Motor neuron (in vitro differentiated cells): ENCODE measurements at places on chromosomes 13 and 19.

- ATAC-seq: no peak
Observed at GRCh38 chr13:51827254-51827653, 17.7 kb downstream of the TMEM272 start.

DNA sequence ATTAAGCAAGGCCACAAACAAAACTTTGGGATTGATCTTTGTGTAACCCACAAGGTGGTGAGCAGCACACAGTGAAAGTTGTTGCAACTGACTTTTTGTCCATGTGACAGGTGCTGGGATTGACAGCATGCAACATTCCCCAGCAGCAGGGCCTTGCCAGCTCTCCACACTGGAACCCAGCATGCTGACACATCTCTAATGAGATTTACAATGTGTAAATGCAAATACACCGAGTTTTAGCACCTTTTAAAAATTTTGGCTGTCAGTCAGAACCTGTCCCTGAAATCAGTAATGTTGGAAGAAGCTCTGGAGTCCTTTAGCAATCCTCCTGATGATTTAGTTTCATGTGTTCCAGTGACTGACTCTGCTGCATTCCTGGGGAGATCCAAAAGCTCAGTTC is 16.5 kb upstream of the PCDH8 start:
- no peak for ATAC-seq

- ATAC-seq: no peak
Observed at GRCh38 chr13:27922883-27923612, 3.2 kb downstream of the PDX1 start.

DNA sequence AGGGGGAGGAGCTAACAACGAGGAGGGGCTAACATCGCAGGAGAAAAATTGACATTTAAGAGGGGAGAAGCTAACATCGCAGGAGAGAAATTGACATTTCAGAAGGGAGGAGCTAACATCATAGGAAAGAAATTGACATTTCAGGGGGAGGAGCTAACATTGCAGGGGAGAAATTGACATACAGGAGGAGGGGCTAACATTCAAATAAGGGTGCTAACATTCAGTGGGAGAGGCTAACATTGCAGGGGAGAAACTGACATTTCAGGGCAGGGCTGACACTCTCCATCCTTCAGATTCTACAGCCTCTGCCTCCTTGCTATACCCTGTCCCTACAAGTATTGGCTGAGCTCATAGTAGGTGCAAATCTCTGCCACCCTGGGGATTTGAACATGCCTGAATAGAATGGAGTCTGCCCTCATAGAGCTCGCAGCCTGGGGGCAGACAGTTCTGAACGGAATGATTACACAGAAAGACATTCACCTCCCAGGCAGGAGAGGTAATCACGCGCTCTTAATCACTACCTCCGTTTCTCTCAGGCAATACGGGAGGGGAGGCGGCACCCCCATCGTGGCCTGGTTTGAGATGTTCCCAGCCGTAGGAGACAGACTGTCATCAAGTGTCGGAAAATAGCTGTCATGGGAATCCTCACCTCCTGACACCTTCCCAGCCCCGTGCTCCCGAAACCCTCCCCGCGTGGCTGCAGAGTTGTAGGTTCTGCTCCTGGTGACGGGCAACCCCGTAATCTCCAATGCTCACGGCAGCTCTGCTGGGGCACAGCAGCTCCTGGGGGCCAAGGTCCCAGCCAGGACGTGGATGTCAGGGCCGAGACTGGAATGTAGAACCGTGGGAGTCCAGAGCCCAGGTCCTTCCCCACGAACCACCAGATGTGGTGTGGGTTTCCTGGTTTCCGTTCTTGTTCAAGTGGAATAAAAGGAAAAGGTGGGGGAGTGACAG is 9.5 kb downstream of the GPR32 start:
- ATAC-seq: peak; percentile 16

DNA sequence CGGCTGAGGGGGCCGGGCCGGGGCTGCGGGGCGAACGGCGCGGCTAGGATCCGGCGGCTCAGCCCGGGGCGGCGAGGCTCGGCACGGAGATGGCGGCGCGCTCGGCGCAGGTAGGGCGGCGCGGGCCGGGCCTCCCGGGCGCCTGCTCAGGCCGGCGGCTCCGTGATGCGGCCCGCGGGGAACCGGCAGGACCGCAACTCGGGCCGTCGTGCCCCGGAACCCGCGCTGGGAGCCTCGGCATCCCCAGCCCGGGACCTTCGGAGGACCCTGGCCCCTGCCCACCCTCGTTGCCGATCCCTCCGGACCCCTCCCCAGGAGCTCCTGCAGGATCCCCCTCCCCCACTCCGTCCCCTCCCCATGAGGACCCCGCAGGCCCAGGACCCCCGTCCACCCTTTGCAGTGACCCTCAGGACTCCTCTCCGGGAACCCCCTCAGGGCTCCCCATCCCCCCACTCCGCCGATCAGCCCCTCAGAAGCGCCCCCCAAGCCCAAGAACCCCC is 304 bp downstream of the EVI5L start:
- no peak for ATAC-seq

DNA sequence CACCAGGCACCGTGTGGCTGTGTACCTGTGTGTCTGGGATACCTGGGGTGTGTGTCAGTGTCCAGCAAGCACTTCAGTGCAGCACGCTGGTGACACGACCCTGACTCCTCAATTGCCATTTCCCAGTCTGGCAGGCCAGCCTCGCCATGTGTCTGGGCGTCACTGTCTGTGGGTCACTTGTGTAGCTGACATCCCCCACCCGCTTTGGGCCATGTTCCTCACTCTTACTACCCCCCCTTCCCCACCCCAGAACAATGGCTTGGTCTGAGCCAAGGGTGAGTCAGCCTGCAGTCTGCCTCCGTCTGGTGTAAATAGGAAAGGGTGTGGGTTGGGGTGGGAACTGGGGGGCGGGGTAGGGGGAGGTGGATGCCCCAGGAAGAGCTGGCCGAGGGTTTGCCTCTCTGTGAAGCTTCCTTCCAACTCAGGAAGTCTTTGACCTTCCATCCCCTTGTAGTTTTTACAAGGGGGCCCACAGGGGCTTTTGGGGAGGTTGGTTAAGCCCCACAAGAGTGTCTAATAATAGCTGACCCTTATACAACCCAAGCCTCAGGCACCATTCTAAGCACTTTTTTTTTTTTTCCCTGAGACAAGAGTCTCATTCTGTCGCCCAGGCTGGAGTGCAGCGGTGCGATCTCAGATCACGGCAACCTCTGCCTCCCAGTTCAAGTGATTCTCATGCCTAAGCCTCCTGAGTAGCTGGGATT is 17.6 kb downstream of the NOVA2 start:
- ATAC-seq: no peak

DNA sequence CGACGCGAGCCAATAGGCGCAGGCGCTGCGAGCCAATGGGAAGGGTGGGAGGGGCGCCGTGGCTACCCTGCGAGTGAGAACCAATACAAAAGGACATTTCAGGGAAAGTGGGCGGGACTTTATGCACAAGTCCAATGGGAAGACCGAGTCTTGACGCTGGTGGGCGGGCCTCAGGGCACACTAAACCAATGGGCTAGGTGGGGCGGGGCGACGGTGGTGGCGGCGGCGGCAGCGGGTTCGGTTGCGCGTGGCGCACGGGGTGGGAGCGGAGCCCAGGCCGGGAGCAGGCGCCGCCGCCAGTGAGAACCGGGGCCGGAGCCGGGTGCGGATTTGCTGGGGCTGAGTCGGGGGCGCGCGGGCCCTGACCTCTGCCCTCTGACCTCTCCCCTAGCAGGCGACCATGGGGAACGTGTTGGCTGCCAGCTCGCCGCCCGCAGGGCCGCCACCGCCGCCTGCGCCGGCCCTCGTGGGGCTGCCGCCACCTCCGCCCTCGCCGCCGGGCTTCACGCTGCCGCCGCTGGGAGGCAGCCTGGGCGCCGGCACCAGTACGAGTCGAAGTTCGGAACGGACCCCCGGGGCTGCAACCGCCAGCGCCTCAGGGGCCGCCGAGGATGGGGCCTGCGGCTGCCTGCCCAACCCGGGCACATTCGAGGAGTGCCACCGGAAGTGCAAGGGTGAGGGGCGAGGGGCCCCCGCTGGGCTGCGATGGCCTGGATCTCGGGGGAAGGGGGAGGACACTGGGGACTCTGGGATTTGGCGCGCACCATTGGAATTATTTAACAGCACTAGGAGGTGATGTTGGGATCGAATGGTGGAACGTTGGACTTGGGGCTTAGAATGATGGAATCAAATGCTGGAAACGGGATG is at the start of gene TOMM40:
TSS of gene TOMM40 (plus strand) at position 239 of the 867 bp plus-strand sequence. CDS start at position 401, 162 bp downstream.
- ATAC-seq: no peak

- ATAC-seq: no peak
Observed at GRCh38 chr19:54455786-54456422, 6.9 kb downstream of the LENG8 start.

- ATAC-seq: no peak
Observed at GRCh38 chr13:46799139-46799538, 2.2 kb upstream of the ESD start.

DNA sequence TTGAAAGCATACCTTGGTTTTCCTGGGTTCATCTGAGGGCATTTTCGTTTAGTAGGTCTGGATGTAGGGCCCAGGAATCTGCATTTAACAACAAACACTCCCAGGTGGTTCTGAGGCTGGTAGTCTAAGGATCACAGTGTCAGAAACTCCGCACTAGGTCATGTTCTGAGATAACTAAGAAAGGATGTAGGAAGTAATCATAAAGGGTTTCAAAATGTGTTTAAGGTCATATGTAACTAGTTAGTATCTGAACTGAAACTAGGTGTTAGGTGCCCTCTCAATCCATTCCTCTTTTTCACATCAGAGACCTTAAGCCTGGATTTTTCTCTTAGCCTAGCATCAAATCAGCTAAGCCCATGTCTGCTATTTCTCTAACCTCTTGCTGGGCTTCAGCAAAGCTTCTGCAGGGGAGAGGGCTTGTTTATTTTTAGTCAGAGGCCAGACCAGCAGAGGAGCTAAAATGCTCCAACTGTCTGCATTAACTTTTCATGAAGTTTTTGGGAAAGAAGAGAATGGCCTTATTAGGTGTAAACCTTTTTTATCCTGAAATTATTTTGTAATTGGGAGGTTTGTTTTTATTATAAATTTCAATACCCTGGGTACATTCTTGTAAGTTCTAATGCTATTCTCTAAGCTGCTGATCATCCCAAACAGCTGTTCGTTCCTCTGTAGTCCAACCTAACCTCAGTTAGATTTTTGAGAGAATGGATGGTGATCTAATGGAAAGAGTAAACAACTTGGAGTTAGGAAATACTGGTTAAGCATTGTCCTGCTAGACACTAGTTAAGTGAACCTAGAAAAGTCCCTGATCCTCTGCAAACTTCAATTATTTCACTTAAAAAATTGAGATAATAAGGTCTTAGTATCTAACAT is 262.8 kb upstream of the RFC3 start:
- ATAC-seq: no peak

- no peak for ATAC-seq
Observed at GRCh38 chr13:43935878-43936277, 56.2 kb downstream of the LACC1 start.

GRCh38 chr13:33800646-33801186 is 17.2 kb upstream of the RFC3 start:
- ATAC-seq: no peak
